Panc1 (cell line): ENCODE measurements at places on chromosomes 2 and 18.

GRCh38 chr18:57062844-57063243 is 84.0 kb upstream of the BOD1L2 start:
- H3K27ac ChIP-seq: no peak overlapping the region
- H3K36me3 ChIP-seq: no peaks in the 10 kb centered on the region
- no peaks in the 10 kb centered on the region for H3K27me3 ChIP-seq
- no peaks in the 10 kb centered on the region for H3K4me1 ChIP-seq
- no peak overlapping the region for H3K4me3 ChIP-seq

DNA sequence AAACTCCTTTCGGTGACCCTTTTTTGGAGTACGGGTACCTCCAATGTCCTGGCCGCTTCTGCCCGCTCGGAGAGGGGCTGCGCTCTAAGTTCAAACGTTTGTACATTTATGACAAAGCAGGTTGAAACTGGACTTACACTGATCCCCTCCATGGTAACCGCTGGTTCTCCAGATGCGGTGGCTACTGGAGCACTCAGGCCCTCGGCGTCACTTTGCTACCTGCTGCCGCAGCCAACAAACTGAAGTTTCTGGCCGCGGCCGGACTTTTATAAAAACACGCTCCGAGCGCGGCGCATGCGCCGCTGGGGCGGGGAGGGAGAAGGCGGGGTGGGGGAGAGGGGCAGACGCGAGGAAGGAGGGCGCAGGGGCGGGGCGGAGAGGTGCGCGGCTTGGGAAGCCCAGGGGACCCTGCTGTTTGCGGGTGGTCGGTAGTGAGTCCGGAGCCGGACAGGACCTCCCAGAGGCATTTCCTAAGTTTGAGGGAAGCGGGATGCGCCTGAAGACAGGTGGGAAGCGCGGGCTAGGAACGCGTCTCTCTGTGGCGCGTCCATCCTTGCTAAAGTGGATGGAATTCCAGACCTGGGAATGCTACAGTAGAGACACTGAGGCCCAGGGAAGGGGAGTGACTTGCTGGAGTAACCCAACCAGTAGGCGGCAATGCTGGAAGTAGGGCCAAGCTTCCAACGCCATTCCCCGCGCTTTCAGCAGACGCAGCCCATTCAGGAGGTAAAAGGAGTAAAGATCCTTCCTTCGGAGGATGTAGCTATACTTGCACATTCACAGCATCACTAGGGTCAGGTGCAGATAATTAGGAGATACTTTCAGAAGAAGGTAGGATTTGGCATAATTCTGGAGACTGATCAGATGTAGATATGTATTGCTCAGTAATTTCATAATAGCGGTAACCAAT is at the start of gene CXCR4:
CXCR4 (minus strand) TSS at position 241 of the 910 bp plus-strand sequence; CDS start at position 152, 89 bp downstream.
- peaks cover 4% of the 10 kb centered on the region for H3K4me1 ChIP-seq
- H3K36me3 ChIP-seq: no peaks in the 10 kb centered on the region
- no peak within 1 kb of the TSS for H3K27ac ChIP-seq
- H3K4me3 ChIP-seq: peak within 1 kb of the TSS; percentile 51
- no peak for DNase-seq
- H3K27me3 ChIP-seq: peaks cover 59% of the 10 kb centered on the region

DNA sequence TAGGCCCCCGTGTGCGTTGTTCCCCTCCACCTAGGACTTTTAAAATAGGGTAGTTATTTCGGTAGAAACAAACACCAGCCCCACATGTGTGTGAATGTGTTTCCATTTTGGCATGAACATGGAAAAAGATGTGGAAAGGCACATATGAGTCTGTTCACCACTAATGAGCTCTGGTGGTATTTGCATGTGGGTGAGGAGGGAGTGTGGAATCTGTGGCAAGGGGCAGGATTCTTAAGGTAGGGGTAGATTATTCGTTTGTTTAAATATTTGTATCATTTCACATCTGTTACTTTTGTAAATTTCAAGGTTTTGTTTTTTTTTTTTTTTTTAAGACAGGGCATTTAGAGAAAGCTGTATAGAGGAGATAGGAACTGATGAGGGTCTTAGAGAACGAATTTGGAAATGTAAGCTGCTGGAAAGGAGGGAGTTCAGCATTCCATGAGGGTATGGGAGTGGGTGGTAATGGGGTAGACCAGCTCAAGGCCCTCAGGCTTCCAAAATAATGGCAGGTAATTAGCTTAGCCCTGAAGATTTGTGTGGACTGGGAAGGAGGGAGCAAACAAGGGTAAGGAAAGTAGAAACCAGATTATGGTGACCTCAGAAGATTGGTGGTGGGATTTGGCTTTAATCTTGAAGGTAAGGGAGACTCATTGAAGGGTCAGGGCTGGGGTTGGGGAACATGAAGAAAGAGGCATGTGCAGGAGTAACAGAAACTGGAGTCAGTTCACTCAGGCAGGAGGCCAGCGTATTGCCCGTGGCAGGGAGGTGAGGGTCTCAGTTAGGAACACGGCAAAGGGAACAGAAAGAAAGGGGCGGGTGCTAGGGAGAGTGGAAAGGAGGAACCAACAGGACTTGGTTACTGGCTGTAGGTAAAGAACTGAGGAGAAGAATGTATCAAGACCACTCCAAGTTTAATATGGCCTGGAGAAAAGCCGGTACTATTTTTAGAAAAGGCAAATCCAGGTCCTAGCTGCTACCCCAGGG is 123.6 kb downstream of the PLB1 start:
- H3K4me3 ChIP-seq: no peak overlapping the region
- H3K27ac ChIP-seq: no peak overlapping the region
- peaks cover 7% of the 10 kb centered on the region for H3K4me1 ChIP-seq
- H3K27me3 ChIP-seq: no peaks in the 10 kb centered on the region
- no peaks in the 10 kb centered on the region for H3K36me3 ChIP-seq

DNA sequence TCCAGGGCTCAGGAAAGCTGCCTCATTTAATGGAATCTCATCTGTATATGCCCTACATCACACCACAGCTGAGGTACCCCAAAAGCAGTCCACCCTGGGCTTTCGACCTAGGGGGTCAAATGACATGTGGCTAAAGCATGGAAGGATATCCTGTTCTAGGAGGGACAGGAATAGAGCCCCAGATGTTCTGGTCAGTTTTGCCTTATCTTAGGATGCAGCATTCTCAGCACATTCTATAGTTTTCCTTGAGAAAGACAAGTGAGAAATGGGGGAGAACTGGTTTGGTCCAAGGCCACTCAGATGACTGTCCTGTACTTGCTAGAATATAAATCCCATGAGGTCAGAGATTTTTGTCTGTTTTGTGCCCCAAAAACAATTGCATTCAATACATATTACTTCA is 688.0 kb upstream of the ZEB2 start:
- no peak overlapping the region for H3K4me3 ChIP-seq
- no peaks in the 10 kb centered on the region for H3K27me3 ChIP-seq
- no peaks in the 10 kb centered on the region for H3K4me1 ChIP-seq

GRCh38 chr2:85889627-85890281 is 964 bp upstream of the ST3GAL5 start:
- peak overlapping the region; percentile 65 for H3K27ac ChIP-seq
- DNase-seq: no peak
- 0 out of 2 replicates have a peak, but pooled peaks cover 3% of the 10 kb centered on the region for H3K27me3 ChIP-seq
- peak overlapping the region; percentile 86 for H3K4me3 ChIP-seq
- H3K4me1 ChIP-seq: peaks cover 21% of the 10 kb centered on the region

DNA sequence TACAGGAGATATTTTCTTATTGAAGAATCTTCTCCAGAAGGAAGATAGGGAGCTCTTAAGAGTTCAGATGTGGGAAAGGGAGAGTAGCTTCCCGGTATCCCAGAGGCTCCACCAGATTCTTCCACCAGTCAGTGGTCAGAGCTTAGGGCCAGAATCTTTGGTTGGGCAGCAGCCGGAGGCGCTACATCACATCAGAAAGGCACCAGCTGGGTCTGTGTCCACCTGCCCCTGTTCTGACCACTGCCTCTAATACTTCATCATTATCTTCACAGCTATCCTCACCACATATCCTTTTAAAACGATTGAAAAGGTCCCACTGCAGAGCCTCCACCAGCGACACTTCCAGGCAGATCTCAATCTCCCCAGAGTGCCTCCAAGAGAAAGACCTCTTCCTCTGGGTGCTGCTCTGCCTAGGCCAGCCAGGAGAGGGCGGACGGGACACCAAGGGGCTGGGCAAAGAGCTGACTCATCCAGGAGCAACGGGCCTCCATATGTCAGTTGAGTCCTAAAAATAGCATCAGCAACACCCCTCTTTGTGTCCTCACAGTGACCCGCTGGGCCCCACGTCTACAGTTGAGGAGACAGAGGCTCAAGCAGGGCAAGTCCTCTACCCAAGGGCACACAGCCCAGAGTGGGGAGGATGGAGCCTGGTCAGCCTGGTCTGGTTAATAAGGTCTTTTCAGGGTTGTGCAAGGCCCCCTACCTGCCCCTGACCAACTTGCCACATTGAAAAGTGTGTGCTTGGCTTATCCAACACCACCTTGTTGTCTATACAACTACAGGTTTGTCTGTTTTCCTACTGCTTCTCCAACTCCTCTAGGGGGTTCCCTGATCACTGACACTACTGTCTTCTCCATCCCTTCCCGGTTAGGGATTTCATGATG is 81.2 kb downstream of the ADD2 start:
- no peaks in the 10 kb centered on the region for H3K4me1 ChIP-seq
- peaks cover 2% of the 10 kb centered on the region; the same call in 1 of the 2 replicates for H3K27me3 ChIP-seq
- no peak overlapping the region for H3K4me3 ChIP-seq
- H3K27ac ChIP-seq: no peak overlapping the region

- no peak overlapping the region for H3K27ac ChIP-seq
- H3K4me1 ChIP-seq: no peaks in the 10 kb centered on the region
- no peak overlapping the region for H3K4me3 ChIP-seq
- H3K36me3 ChIP-seq: no peaks in the 10 kb centered on the region
- no peak for DNase-seq
Observed at GRCh38 chr2:170113168-170113894, 64.6 kb upstream of the MYO3B start.

DNA sequence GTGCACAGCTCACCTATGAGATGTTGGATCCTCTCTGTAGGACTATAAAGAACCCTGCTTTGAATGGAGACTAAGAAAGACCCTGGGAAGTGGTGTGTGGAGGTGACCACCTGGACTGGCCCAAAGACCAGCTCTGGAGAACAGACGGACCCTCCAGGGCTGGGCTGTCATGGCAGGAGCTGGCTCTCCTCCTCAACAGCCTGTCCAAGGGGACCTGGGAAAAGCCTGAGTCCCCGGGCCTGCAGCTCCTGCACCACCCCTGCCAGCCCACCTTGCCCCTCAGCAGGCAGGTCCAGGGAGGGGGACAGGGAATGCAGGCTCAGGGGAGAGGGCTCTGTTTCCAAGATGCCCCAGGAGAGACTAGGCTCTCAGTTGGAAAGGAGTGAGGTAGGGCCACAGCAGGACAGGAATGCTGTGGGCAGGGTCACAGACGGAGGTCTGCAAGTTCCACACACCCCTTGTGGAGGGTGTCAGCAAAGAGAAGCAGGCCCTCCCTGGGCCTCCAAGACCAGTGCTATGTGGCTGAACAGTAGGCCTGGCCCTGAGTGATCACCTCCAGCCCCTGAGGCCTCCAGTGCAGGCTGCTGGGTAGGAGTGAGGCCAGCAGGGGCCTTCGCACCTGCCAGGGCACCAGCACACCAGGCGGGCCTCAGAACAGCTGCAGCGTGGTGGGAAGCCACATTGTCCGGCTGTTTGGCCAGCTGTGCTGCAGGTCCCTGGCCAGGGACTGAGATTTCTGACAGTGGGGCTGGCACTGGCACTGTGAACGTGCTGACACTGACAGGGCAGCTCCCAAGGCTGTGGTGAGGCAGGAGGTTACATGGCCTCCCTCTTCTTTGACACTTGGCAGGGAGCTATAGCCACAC is 86.4 kb upstream of the OTOS start:
- H3K4me1 ChIP-seq: no peaks in the 10 kb centered on the region
- no peak for DNase-seq
- H3K4me3 ChIP-seq: no peak overlapping the region
- peaks cover 8% of the 10 kb centered on the region; the same call in 1 of the 2 replicates for H3K27me3 ChIP-seq
- no peak overlapping the region for H3K27ac ChIP-seq

DNA sequence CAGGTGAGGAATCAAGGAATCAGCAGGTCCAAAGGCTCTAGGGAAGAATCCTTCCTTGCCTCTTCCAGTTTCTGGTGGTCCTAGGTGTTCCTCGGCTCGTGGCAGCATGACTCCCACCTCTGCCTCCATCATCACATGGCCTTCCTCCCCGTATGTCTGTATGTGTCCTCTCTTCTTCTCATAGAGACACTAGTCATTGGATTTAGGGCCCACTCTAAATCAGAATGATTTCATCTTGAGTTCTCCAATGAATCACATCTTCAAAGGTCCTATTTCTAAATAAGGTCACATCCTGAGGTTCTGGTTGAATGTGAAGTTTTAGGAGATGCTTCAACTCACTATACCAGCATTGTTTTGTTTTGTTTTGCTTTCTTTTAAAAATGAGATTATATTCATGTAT is 11.1 kb upstream of the AGFG1 start:
- H3K4me3 ChIP-seq: no peak overlapping the region
- no peaks in the 10 kb centered on the region for H3K27me3 ChIP-seq
- DNase-seq: no peak
- H3K36me3 ChIP-seq: no peaks in the 10 kb centered on the region
- H3K4me1 ChIP-seq: peaks cover 28% of the 10 kb centered on the region
